ENCODE measurements at places on chromosomes 6 and 20.

- DNase-seq = no peak
These were observed 52.1 kb downstream of the YTHDF1 start for GRCh38 chr20:63163596-63164483.

GRCh38 chr6:148509119-148509799, 166.6 kb downstream of the SASH1 start:
- DNase-seq = no peak

- no peak for DNase-seq
These were observed 37.9 kb downstream of the PREX1 start for GRCh38 chr20:48789781-48790472.

DNA sequence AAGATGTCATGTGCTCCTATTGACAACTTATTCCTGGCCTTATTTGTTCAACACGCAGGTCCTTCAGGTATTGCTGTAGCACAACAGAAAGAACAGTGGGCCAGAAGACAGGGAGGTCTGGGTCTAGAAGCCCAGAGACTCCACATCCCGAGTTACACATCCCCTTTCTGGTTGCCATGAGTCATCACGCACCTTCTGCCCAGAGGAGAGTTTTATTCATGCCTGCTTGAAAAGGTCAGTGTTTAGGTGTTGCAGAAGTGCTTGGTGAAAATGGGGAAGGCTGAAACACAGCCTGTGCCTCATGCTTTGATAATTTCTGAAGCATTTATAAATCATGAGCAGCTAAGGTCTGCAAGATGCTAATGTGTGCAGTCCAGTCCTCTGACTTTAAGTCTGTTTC, 256.4 kb downstream of the GMPR start:
- no peak for DNase-seq

- DNase-seq = no peak
These were observed 45.3 kb upstream of the HDDC2 start for GRCh38 chr6:125346926-125347563.

- DNase-seq = no peak
These were observed 58.0 kb downstream of the SYTL3 start for GRCh38 chr6:158707821-158708195.

- no peak for DNase-seq
These were observed 6.9 kb downstream of the TP53INP2 start for GRCh38 chr20:34710861-34711574.

DNA sequence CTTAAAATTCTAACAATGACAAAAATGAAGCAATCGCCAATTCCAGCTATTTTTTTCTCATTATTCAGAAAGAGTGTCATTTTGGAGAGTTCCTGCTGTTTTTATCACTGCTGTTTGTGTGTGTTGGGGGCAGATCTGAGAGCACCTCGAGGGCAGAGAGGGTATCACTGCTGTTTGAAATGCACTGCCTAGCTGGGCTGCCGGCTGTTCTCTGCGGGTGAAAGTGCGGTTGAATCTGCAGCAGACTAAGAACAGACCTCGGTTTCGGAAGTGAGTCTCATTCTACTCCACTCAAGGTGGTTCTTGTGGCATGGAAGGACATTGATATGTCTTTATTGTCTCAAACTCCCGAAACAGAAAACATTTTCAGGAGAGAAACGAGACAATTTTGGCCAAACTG, 18.3 kb downstream of the INSM1 start:
- no peak for DNase-seq

GRCh38 chr20:1035466-1035865, 33.4 kb upstream of the RSPO4 start:
- DNase-seq = no peak

DNA sequence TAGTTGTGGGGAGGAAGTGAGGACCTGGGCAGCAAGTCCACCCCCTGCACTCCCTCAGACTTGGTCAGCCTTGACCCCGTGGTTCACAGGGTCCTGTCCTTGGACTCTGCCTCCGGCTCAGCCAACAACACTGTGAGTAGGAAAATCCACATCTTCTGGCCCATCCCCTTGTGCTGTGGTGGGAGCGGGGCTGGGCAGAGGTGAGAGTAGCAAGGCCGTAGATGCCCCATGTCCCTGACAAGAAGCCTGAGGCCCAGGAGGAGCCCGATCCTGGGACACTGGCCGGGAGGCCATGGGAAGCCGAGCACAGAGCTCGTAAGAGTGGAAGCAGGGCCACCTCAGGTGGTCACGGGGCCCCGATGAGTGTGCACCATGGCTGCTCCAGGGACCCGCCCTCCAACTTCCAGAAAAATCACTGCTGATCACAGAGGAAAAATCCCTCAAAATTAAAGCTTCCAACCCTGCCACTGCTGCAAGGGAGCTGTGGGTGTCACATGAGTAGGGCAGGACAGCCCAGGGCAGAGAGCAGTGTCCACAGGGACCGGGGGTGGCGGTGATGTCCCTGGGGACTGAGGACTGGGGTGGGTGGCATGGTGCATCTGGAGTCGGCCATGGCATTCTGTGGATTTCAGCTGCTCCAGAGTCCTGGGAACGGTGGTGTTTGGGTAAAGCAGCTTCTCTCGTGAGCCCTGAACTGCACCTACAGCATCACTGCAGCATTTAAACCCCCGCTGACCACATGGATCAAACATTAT, 189.4 kb downstream of the DLL1 start:
- no peak for DNase-seq

DNA sequence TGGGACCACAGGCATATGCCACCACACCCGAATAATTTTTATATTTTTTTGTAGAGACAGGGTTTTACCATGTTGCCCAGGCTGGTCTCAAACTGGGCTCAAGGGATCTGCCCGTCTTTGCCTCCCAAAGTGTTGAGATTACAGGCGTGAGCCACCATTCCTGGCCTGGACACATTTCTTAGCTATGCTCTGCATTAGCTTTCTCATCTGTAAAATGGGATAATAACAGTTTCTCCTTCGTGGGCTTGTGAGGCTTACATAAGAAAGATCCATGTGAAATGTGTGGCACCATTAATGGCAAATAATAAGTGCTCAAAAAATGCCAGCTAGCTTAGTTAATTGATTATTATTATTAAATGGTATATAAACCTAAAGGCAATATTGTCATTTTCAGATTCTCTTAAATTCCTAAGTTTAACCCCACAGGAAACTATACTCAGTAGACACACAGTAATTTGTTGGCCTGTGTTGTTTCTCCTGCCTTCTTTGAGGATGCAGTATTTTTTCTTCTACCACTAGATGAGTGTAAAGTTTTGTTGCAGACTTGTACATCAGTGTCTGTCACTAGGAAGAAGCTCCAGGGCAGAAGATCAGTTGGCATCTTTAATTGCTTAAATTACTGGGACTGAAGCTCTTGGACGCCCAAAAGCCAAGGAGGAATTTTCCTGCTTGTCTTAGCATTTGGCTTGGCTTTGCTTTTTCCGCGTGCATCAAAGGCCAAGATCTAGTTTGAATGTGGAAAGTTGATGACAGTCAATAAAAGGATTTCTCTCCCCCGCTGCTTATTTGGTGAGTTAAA, 162.3 kb upstream of the ZNF217 start:
- DNase-seq = no peak

GRCh38 chr20:31330893-31331292, 22.5 kb upstream of the DEFB116 start:
- no peak for DNase-seq

DNA sequence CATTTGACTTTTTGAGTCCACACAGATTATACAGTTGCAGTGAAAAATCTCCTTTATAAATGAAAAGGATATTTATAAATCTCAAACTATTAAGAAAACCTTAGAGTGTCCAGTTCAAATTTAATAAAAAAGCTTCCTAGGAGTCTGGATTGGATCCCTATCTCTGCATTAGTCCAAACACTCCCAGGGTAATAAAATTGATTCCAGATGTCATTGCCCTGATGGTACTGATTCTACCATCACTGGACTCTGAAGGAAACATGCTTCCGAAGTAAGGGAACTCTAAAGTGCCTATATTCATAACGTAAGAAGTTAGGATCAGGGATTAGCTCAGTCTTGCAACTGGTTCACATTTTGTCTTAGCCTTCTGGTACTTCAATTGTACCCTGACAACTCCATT, 1325.1 kb upstream of the MAP3K7 start:
- no peak for DNase-seq

- DNase-seq = no peak
These were observed 308.3 kb upstream of the IRAK1BP1 start for GRCh38 chr6:78559056-78559455.

- no peak for DNase-seq
These were observed 96.3 kb downstream of the ASXL1 start for GRCh38 chr20:32454164-32455145.

DNA sequence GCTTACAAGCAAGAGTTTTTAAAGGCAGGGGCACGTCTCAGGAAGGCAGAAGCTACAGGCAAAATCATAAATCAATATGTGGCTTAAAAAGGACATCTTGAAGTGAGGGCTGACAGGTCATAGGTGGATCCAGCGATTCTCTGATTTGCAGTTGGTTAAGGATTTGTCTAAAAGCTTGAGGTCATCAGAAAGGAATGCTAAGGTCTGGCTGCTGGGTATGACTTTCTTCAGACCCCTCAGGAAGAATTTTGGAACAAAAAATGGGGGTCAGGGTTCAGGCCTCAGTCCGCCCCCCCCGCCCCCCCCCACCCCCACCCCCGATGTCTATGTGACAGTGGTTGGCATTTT, 261.9 kb downstream of the CDH4 start:
- no peak for DNase-seq

DNA sequence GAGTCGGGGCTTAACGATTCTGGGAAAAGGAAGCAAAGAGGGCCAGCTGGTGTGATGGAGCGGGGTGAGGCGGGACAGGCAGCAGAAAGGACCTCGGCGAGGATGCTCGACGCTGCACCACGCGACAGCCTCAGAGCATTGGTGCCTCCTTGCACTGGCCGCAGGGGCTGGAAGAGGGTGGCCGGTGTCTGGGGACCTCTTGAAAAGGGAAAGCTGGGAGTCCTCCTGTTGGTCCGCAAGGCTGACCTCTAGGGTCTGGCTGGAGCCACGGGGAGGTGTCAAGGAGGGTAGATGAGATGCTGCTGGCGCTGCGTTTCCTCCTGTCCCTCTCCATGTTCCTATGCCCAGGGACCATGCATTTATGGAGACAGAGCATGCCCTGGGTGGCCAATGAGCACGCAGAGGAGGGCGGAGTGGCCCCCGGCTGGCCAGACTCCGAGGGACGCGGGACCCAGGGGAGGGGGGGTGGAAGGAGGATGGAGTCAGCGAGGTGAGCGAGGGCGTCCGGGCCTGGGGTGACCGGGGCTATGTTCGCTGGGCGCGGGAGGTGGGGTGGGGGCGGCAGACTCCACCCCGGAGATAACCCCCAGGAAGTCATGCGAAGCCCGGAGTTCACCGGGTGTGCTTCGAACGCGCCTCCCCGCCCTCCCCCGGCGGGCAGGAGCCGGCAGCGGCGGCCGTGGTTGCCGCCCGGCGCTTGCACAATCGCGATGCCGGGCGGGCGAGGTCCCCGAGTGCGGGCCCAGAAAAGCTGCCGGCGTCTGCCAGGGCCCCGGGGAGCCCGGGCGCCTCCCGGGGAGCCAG, at the start of gene CYP24A1:
Gene CYP24A1 (minus strand): TSS at position 334 of the 804 bp plus-strand sequence. CDS start 407 bp downstream, outside the sequence.
- DNase-seq = no peak

DNA sequence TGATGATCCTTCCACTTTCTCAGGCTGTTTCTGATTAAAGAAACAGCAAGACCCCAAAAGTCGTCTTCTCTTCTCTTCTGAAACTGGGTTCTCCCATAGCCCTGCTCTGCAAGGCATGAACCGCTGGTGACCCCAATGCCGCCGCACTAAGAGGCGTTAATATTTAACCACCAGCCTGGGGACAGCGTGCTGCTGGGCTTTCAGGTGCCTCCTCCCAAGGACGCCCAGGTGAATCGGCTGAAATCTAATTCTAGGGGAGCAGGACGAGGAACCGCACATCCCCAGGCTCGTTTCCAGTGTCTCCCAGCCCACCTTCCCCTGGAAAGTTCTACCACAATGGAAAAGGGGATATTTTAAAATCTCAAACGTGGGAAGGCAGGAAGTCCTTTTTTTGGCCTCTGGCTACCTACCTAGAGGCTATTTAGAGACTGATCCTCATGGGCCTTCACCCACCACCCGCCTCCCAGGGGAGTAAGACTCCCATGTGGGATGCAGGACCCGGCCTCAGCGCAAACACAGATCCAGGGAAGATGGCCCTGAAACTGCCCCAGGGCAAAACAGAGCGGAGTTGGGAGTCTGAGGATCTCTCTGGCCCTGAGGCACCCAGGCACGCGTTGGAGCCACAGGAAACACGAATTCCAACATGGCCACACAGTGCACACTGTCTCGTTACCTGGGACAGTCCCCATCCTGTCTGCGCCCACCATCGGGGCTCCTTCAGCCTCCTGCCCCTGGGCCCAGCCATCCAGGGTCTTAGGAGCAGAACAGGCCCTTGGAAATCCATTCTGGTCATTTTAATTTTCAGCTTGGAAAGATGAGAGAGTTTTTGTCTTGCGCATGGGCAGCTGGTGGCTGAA, 56.2 kb downstream of the BMP7 start:
- DNase-seq = no peak

GRCh38 chr6:45388328-45388727, 10.6 kb upstream of the SUPT3H start:
- no peak for DNase-seq

- no peak for DNase-seq
These were observed 40.4 kb downstream of the ZBTB46 start for GRCh38 chr20:63790572-63791168.

GRCh38 chr6:154428897-154429296, 72.3 kb upstream of the IPCEF1 start:
- DNase-seq = no peak

DNA sequence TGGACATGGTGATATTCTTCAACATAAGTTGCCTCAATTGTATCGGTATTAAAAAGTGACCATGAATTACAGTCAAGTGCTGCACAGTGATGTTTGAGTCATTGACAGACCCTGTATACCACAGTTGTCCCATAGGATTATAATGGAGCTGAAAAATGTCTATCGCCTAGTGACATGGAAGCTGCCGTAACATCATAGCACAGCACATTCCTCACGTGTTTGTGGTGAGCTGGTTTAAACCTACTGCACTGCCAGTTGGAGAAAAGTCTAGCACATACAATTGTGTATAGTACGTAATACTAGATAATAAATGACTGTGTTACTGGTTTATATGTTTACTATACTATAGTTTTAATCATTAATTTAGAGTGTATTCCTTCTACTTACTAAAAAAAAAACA, 150.2 kb downstream of the CDH26 start:
- DNase-seq = no peak

DNA sequence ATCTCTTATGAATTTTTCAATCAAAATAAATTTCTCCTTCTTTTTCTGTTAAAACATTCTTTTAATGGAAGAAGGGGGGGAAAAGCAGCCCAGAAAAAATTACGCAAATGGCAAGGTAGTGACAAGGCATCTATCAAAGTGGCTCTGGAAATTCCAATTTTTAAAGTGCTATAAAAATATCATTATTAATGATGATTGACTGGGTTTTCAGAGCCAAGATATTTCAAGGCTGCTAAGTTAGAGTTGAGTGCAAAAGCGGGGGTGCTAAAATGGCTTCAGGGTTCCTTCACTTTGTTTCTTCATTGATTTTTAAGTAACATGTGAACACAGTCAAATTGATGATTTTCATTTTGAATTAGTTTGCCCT, 171.6 kb upstream of the CITED2 start:
- DNase-seq = no peak

Data from NCI-H526 treated with DMSO at 0.1 percent for 48 hours (cell line).